Nasal cavity respiratory epithelium epithelial cell of viscerocranial mucosa (primary cell): ENCODE measurements at places on chromosomes 7 and 10. TPM values are rescaled to one million over a fixed set of nuclear protein-coding genes. Genes with fewer than 3 reads are reported as not detected.

Gene SYNPO2L
- total RNA-seq = not detected in 2 replicates

Gene CALCR
- not detected in 2 replicates for total RNA-seq

Gene VSTM2A
- not detected in 2 replicates for total RNA-seq

Gene PDE6C
- total RNA-seq = not detected in 2 replicates

Gene FAM24B
- 4.1 and 6.2 TPM in 2 replicates for total RNA-seq

Gene PAX4
- total RNA-seq = not detected in 2 replicates

Gene CPVL
- under 0.01 and 0.14 TPM in 2 replicates for total RNA-seq

Gene EBLN1
- not detected in 2 replicates for total RNA-seq

Gene MYL7
- 0.34 and 0.43 TPM in 2 replicates for total RNA-seq

Gene PRKG1
- total RNA-seq = 0.57 and 1.0 TPM in 2 replicates

Gene ING3
- total RNA-seq = 10.2 and 15.7 TPM in 2 replicates

Gene CSTF2T
- 12.6 and 16.2 TPM in 2 replicates for total RNA-seq

Gene HEPACAM2
- under 0.01 TPM in 1 of 2 replicates, not detected in the other for total RNA-seq

Gene SUN3
- 1.4 TPM in 1 of 2 replicates, not detected in the other for total RNA-seq

Gene CDK1
- total RNA-seq = 0.68 and 0.85 TPM in 2 replicates

Gene NOS3
- 0.14 and 0.34 TPM in 2 replicates for total RNA-seq

Gene PTF1A
- total RNA-seq = not detected in 2 replicates

Gene CDHR3
- total RNA-seq = 0.34 and 1.9 TPM in 2 replicates

Gene IGF2BP3
- total RNA-seq = 28.4 and 54.6 TPM in 2 replicates

Gene CH25H
- total RNA-seq = under 0.01 and 0.21 TPM in 2 replicates

Gene BMS1
- 21.9 and 30.1 TPM in 2 replicates for total RNA-seq

Gene GPR15LG
- total RNA-seq = under 0.01 and 1.2 TPM in 2 replicates

Gene IFIT1
- total RNA-seq = 3.4 and 7.2 TPM in 2 replicates

Gene GRID2IP
- under 0.01 and 0.14 TPM in 2 replicates for total RNA-seq

Gene SLC16A9
- total RNA-seq = 2.4 and 3.7 TPM in 2 replicates

Gene RBM20
- total RNA-seq = under 0.01 and 0.57 TPM in 2 replicates

Gene MACROH2A2
- 10.6 and 16.9 TPM in 2 replicates for total RNA-seq

Gene DGKI
- under 0.01 and 1.1 TPM in 2 replicates for total RNA-seq

Gene OPN4
- total RNA-seq = not detected in 2 replicates

Gene VSTM4
- total RNA-seq = not detected in 2 replicates

Gene OR9A2
- not detected in 2 replicates for total RNA-seq

Gene NYAP1
- 0.34 and 0.64 TPM in 2 replicates for total RNA-seq

Gene ATP5F1C
- total RNA-seq = 165 and 170 TPM in 2 replicates

Gene SDHAF3
- total RNA-seq = 14.0 and 15.2 TPM in 2 replicates

Gene MUC12
- total RNA-seq = not detected in 2 replicates

Gene LRRTM3
- total RNA-seq = not detected in 2 replicates
